Stimulated activated CD4-positive, alpha-beta T cell treated with anti-CD3 and anti-CD28 coated beads, Interleukin-15, amount 100 ng/mL, for 48 hours (primary cell): ENCODE measurements at places on chromosomes 12 and 14.

GRCh38 chr14:69081271-69081670 is 71.6 kb downstream of the DCAF5 start:
- no peak for DNase-seq

DNA sequence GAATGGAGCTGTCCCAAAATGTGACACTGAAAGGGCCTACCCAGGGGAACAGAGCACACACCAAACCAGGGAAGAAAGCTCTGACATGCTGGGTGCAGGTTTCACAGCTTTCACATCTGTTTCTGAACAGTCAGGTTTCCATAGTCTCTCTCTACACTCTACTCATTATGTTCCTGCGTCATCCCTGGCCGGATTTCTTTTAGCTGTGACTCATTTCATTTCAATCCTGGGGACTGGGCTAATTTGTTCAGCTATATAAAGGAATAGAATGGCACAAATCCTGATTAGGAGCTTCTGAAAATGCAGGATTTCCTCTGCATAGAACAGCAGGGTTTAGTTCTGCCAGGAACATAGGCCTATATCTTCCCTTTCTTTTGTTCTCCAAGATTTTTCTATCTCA is 649.8 kb downstream of the RPS29 start:
- DNase-seq = no peak

DNA sequence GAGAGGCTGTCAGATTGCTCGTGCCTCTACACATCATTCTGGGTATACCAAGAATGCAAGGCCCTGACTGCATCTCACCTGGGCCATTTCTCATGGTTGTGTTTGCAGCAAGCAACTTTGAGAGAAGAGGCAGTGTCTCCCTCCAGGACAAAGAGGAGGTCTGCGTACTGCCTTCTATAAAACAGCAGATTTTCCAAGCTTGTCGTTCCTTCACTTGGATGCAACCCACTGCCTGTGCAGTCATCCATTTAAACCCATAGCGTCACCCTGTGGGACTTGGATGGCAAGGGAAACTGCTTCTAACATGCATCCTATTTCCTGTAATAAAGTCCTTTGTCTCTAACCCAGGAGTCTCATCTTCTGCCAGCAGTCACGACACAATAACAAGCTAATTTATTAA is 1.3 kb downstream of the POMT2 start:
- no peak for DNase-seq

DNA sequence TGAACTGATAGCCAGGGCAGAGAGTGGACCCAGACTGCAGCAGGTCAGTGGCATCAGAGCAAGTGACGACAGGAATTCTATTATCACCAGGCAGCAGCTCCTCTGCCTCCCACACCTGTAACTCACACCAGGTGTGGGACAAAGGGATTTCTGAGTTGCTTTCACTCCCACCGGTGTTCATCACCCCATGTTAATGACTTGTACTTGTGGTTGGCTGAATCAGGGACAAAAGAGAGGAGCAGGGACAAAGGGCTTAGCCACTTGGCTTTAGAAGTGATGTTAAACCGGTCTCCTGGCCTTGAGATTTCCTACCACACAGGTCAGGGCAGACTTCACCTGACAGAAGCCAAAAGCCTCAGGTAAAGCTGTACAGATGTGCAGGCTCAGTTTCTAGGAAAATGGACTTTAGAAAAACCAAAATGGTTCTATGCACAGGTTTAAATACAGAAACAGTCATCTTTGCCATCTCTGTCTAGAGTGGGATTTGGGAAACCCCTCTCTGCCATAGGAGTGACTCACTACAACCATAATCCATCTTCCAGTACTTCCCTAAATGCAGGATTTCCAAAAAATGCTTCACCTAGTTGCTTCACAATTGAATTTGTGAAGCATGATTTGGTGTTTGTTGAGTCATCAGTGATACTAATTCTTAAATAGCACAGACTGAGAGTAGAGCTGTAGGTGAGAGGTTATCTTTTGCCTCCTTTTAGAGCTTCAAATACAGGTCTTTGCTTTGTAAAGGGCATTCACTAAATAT is 158.5 kb downstream of the PRKCH start:
- DNase-seq = no peak

- DNase-seq = no peak
Observed at GRCh38 chr12:108102363-108102762, 26.7 kb upstream of the WSCD2 start.

- DNase-seq = no peak
Observed at GRCh38 chr12:120181991-120182631, 12.4 kb downstream of the GCN1 start.

GRCh38 chr12:39103552-39104165 is 198.3 kb upstream of the CPNE8 start:
- DNase-seq = no peak

DNA sequence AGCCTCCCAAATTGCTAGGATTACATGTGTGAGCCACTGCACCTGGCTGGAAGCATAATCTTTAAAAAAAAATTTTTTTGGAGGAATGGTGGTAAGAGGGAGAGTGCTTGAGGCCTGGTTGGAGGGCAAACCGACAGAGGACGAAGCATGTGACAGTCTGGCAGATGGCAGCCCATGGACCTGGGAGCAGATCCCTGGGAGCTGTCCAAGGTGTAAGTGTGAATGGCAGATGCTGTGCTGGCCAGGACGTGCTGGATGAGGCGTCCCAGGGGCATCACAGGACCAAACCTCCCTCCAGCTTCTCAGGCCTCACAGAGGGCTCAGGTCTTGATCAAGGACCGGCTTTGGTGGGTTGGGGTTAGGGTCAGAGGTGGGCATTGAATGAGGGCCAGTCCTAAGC is 128.4 kb upstream of the NCOR2 start:
- DNase-seq = no peak

DNA sequence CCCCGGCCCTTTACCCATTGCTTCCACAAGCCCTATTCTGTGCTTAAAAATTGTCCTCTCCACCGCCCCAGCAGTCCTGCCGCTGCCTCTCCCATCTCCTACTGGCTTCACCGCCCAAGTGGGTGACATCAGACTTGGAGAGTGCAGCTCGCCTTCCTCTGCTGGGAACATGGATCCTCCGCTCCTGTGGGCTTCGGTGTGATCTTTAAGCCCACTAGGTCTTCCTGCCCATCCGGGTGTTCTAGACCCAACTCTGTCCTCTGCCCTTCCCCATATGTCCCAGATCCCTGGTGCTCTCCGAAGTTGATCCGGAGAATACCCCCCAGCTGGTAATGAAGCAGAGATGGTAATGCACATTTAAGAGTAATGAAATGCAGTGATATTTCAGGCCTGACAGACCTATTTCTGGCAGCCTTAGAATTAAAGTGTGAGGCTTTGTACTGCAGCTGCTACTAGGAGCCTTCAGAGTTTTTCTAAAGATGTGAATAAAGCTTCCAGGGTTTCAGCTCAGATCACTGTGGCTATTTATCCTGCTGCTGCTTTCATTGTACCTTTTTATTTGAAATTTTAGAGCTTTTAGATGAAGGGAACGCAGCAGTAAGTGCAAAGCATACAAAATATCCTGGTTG is 22.9 kb upstream of the CTDSP2 start:
- DNase-seq = no peak

DNA sequence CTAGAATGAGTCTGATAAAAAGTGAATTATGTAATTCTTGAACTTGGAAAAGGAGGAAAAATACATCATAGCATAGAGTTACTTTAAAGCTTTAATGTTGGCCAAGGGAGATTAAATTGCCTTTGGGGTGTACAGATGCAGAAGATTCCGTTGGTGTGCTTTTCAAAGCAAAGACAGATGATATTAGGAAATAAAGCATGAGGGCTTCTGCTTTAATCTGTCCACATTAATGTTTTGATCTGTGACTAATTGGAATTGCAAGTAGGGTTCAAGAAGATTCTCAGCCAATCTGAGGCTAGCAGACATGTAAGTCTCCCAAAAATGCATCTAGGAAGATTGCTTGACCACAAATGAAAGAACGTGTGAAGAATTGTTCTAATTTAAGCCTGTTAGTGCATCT is 35.2 kb downstream of the LGR5 start:
- DNase-seq = no peak

DNA sequence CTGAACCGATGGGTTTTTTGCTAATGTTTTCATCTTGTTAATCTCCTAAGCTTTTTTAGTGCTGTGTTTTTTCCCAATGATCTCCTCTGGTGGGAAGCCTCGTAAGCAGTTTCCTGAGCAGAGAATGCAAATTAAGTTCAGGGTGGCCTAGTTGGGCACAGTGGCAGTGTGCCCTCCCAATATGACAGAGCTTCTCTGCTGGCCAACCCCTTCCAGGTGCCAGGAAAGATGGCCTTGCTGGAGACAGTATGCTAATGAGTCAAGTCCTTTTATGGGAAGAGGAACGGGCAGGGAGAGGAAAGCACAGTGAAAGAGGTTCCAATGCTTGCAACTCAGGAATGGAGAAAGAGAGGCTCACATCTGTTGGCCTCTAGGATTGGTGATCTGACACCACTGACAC is 115.8 kb downstream of the GCH1 start:
- DNase-seq = no peak

DNA sequence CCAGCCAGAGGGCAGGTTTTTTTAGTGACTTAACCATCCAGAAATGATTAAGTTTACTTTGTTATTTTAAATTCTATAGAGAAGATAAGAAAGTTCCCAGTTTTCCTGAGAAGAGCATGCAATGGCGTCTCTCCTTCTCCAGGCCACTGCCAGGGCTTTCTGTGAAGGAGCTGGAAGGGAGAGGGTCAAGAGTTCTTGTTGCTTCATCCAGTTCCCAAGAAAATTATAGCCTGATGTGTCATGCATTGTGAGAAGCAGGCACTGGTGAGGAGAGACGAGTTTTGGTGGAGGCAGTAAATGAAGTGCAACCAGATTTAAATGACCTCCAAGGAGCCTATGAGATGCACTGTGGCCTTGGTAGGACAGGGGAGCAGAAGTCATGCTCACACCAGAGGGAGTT is 14.2 kb downstream of the ELK3 start:
- no peak for DNase-seq

GRCh38 chr12:31783996-31784645 is 55.3 kb upstream of the AMN1 start:
- no peak for DNase-seq

GRCh38 chr12:48015129-48015528 is 10.9 kb upstream of the COL2A1 start:
- DNase-seq = no peak

- peak; percentile 58 for DNase-seq
Observed at GRCh38 chr14:50875359-50876070, 3.7 kb downstream of the ABHD12B start.

DNA sequence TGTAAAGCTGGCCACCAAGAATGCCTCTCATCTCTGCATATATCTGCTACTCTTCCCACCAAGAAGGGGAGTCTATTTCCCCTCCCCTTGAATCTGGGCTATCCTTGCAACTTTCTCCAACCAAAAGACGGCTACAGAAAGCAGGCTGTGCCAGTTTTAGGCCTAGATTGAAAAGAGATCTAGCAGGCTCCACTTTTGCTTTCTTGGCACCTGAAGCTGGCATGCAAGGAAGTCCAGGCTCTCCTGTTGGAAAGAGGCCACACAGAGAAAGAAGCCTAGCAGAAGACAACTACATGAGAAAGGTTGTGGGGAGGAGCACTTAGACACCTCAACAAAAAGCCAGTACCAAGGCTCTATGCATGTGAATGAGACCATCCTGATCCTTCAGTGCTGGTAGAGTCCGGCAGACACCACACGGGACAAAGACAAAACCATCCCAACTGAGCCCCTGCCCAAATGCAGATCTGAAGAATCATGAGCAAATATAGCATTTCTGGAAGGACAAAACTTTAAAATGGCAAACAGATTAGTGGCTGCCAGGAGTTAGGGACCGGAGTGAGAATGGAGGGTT is 68.0 kb downstream of the SPPL3 start:
- DNase-seq = no peak

DNA sequence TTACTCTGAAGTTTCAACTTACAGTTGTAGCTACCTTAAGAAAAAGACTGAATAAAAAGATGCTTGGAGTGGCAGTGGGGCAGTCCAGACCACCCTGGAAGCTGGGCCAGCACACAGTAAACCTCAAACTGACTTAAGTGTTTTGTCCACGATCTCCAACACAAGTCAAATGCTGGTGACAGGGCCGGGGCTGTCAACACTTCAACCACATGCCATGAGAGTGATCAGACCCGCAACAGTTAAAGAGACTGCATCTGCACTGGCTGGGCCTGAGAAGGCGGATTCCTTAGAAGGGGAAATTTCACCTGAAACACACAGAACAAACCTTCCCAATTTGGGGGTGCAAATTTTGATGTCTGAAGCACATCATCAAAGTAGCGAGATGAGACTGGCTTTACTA is 223.5 kb upstream of the CAND1 start:
- DNase-seq = no peak

- no peak for DNase-seq
Observed at GRCh38 chr14:104353921-104354701, 215.7 kb downstream of the KIF26A start.

DNA sequence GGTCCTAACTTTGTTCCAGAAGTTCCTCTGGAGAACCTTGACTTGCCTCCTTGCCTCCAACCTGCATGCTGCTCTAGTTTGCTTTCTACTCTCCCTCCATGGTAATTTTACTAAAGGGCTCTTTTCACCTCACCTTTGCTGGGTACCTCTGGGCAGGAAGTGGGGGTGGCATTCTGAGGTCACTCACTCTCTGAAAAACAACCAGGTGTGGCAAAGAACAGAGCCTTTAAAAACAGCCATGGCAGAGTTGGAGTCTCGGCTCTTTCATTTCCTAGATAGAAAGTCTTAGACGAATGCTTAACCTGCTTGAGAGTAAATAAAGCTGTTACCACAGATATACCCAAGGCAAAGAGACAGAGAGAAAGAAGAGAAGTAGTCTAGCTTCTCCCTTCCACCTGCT is 827.9 kb downstream of the BCL11B start:
- no peak for DNase-seq

- DNase-seq = no peak
Observed at GRCh38 chr12:33006106-33006505, 109.5 kb upstream of the PKP2 start.

DNA sequence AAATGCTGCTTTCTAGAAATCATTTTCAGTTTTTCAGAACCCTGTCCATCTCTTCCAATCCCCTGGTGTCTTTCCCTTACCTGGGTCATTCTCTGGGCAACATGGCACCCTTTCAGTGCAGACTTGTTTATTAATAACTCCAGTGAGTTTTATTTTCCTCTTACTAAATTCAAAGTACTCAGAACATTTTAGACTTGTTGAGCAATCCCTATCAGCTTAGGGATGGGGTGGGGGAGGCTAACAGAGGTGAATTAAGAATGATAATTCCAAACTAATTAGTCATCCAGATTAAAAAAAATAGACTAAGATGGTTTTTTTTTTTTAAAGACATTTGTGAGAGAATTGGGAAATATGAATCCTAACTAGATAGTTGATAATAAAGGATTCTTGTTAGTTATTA is 10.7 kb downstream of the GPRC5A start:
- DNase-seq = no peak

- no peak for DNase-seq
Observed at GRCh38 chr12:72547573-72547972, 275.4 kb downstream of the TRHDE start.
